HEK293T (cell line): ENCODE measurements at places on chromosomes 7 and 10.

DNA sequence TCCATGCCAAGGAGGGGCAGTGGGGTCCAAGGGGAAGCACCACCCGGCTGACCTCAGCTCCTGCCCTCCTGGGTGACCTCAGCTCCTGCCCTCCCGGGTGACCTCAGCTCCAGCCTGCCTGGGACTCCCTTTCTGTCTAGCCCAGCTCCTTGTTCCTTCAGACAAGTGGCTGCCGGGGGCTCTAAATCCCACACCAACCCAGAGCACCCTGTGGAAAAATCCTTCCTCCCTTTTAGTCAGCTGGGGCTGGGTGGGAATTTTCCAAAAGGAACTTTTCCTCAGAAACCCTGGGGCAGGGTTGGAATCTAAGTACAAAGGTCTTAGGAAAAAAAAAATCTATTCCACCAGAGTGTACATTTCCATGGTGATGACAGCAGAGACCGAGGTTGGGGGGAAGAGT lies 36.3 kb downstream of the AKR1B1 start:
- no peak for DNase-seq

DNA sequence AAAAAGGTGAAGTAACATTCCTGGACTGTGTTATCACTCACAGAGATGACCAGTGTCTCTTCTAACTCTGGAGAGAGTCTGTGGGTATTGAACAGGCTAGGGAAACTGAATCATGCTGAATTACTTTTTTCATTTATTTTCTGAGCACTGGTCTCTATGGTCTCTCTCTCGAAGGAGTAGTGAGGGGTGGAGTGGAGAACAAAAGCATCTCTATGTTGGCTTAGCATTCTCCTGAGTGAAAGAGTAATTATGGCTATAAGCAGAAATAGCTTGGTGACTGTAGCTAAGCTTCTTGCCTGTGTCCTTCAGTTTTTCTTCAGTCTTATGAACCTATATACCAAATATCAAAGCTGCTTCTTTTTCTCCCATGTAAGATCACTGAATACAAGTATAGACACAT lies 64.6 kb upstream of the PTN start:
- DNase-seq: no peak

GRCh38 chr7:147541261-147541660 lies 1049.3 kb upstream of the C7orf33 start:
- DNase-seq: no peak

- DNase-seq: no peak
These were observed 86.8 kb downstream of the COBL start for GRCh38 chr7:51229620-51230323.

GRCh38 chr10:8023321-8023720 lies 31.2 kb upstream of the GATA3 start:
- no peak for DNase-seq

- DNase-seq: no peak
These were observed 145.6 kb upstream of the HABP2 start for GRCh38 chr10:113407218-113407617.

DNA sequence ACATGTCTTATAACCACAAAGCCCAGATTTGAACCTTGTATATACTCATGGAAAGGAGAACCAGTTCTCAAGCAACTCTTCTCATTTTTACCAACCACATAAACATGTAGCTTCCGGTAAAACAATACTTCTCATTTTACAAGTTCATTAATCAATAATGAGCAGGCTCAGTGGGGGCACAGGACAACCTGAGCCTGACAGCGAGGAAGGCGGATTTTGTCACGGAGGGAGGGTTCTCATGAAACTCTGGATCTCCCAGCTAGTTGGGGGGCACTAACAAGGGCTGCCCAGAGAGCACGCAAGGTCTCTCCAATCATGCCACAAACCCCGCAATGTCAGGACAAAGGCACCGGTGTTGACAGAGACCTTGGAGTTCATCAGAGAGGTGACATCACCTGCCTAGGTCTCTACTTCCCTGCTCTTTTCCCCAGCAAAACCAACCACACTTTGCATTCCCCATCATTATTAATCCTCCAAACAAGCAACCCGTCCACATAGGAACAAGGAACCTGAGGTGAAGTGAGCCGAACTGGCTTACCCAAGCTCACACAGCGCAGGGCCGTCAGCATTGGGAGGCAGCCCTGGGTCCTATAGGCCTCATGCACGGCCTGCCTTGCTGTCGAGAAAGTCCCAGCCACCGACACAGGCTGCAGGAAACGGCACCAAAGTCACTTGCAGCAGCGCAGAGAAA lies 192.1 kb upstream of the KLF14 start:
- no peak for DNase-seq

GRCh38 chr7:50553973-50554372 lies 11.2 kb downstream of the DDC start:
- no peak for DNase-seq

DNA sequence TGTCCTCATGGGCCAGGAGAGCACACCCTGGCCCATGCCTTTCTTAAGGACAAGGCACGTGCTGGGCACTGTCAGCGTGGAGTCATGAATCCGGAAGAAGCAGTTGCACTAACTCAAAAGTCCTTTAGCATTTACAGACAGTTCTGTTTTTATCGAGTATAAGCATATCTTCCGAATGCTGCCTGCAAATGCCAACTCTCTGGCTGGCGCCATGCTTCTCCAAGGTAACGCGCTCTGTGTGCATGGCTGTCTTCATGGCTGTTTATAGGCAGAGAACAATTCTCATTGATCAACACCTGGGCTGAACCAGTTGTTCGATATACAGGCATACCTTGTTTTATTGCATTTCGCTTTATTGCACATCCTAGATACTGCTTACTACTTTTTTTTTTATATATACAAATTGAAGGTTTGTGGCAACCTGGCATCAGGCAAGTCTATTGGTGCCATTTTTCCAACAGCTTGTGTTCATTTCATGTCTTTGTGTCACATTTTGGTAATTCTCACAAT lies 28.0 kb upstream of the ZNRF2 start:
- DNase-seq: no peak

GRCh38 chr7:25858525-25859411 lies 293.2 kb upstream of the NFE2L3 start:
- DNase-seq: no peak

DNA sequence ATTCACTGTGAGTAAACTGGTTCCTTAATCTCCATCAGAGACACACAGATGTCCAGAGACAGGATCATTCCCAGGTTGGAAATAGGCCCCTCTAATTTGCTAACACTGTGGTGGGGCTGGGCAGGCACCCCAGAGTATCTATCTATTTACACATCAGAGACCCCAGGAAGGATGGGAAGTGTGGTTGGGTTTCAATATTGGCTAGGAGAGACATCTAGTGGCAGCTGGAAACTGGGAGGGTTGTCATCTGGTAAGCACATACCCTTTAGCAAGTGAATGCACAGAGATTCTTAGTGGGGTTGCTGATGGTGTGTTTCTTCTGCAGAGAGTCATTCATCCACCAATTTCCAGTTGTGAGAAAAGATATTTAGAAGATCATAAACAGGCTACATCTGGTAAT lies 36.0 kb upstream of the NRG3 start:
- DNase-seq: no peak

DNA sequence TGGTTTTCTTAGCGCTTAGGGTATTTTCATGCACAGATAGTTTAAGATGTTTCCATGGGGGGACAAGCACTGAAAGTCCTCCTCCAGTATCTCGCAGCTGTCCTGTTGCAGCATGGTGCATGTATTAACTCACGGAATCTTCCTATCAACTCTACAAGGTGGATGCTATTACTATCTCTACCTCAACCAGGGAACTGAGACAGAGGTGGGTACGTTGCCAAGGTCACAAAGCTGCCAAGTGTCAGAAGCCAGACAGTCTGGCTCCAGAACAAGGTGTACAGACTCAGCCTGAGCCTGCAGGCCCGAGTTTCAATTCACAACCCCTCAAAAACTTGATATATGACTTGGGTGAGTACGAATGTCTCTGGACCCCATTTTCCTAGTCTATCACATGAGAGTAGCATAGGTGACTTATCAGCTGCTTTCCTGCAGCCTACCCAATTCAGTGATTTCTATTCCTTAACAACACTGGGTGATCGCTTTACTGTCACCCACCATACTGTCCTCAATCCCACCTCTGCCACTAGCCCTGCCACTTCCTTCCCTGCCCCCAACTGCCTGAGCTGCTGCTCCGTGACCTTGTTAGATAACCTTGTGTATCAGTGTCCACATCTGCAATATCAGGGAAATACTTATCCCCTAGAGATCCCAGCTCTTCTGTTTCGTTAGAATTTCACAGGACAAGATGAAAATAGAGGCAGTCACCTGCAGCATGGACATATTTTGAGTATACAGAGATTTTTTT lies 92.1 kb downstream of the ABCC2 start:
- DNase-seq: no peak

- DNase-seq: no peak
These were observed 279.6 kb downstream of the PPP1R3A start for GRCh38 chr7:113639221-113639620.

DNA sequence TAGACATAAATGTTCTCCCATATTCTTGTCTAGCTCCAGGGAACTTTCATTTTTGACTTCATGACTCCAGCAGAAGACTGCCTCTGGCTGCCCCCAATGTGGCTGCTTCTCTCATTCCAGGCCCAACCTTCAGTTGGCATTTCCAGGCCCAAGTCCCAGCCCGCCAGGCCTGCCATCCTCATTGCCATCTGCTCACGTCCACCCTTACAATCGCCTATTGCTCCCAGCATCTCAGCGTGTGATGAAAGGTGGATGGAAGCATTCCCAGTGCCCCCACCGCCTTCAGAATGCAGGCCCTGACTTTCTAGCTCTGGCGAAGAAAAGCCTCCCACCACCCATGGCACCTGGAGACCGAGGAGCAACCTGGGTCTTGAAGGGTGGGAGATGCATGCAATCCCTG lies 132.1 kb upstream of the LANCL2 start:
- no peak for DNase-seq

DNA sequence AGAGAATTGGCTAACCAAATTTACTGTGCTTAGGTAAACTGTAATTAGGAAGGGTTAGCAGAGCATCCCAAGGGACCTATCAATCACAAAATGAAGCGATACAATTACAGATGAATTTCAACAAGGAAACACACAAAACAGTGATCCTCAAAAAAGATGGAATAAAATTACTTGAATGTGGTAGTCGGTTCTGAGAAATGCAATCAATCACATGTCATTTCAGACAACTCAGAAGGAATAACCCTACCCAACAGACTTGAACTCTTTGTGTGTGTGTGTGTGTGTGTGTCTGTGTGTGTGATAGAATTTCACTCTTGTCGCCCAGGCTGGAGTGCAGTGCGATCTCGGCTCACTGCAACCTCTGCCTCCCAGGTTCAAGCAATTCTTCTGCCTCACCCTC lies 43.5 kb downstream of the ST8SIA6 start:
- DNase-seq: no peak

DNA sequence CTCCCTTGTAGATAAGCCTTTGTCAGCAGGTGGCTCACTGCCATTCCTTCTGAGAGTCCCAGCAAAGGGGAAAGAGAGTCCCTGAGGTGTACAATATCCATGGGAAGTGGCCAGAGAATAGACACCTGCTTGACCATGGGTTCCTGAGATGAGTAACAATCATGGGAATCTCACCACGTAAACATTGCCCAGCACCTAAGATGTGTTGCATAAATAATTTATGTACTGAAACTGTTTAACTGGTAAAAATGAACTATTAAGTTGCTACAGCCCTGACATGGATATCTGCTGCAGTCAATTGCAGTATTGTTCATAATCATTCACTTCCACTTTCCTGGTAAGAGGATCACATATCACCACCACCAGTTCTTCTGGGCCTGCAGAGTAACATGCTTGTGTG lies 123.8 kb upstream of the INHBA start:
- DNase-seq: no peak

DNA sequence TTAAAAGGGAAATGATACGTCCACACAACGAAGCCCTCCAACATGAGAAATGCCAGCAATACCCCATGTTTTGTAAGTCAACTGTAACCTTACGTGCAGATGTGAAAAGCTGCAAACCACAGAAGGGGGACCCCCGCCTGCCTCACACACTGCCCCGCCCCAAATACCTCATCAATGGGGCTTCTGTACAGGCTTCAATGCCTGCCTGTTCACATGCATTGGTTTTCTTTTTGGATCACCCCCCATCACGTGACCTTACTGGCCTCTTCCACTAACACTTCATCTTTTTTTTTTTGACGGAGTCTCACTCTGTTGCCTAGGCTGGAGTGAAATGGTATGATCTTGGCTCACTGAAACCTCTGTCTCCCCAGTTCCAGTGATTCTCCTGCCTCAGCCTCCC lies 224.0 kb downstream of the TNS3 start:
- DNase-seq: no peak

GRCh38 chr7:102883098-102883860 lies 29.5 kb upstream of the LRRC17 start:
- DNase-seq: no peak

DNA sequence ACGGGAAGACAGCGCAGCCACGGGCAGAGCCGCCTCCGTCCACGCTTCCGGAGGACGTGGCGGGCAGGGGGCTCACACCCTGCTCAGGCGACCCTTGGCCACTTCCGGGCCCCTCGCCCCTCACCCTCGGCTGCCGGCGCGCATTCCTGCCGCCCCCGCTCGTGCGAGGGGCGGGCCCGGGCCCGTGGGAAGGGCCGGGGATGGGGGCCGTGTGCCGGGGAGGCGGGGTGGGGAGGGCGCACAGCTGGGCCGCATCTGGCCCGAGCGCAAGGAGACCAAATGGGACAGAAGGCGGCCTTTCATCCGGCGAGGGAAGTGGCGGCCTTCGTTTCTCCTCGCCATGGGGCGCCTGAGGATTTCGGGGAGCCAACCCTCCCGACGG lies 846 bp upstream of the LFNG start:
- no peak for DNase-seq

DNA sequence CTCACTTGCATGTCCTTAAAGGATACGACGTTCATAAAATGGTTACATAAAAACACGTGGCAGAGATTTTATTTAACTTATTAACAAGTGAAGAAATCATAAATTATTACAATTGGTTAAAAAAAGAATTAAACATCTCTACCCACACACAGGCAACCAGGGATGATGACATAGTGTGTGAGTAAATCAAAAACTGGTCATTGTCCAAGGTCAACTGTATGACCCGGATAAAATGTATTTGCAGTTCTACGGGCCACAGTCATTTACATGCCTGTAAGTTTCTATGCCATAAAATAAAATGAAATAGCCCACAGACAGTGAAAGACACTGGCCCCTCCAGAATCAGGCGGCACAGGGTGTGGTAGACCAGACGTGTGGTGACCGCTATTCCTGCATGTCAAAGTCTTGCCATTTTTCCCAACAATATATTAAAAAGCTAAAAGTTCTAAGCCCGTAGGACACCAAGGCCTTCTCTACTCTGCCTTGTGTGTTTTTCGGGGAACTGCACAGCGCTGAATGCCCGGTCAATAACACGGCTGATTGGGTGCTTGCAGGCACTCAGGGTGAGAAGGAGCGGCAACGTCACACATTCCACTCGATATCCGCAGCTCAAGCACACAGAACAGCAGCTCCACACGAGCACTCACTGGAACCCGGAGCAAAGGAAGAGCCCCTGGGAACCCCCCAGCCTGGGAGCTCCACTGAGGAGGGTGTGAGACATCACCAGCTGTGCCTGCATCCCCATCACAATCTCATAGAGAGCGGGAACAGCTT lies 143.3 kb upstream of the PPP2R2D start:
- no peak for DNase-seq

- DNase-seq: no peak
These were observed 60.7 kb downstream of the CCDC3 start for GRCh38 chr10:12940791-12941190.
